NCI-H748 treated with DMSO at 0.1 percent for 48 hours (cell line): ENCODE measurements at places on chromosomes 1 and 21.

DNA sequence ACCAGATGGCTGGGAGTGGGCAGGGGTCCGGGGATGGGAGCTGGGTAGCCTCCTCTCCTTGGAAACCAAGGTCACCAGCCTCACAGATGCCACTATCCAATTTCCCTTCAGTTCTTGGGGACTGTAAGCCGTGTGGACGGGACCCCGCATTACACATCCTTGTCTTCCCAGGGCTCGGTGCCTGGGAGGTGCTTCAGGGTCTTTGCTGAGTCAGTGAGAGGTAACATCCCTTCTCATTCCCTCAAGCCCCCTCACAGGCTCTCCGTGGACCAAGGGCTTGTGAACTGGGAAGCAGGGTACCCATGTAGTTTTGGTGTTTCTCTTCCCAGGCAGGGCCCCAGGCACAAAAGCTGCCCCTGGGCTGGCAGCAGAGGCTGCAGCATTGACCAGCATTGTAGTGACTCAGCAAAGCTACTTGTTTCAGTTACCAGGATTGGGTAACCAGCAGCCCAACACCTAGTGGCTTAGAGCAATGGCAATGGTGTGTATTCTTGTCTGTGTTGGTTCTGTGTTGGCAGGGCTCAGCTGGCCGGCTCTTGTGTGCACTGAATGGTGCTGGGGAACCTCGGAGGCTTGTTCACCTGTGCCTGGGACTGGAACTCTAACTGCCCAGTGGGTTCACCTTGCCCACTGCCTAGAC, 24.6 kb upstream of the PCBP3 start:
- no peak for DNase-seq

GRCh38 chr1:182682406-182682805, 2.0 kb downstream of the RGS8 start:
- DNase-seq, result no peak

DNA sequence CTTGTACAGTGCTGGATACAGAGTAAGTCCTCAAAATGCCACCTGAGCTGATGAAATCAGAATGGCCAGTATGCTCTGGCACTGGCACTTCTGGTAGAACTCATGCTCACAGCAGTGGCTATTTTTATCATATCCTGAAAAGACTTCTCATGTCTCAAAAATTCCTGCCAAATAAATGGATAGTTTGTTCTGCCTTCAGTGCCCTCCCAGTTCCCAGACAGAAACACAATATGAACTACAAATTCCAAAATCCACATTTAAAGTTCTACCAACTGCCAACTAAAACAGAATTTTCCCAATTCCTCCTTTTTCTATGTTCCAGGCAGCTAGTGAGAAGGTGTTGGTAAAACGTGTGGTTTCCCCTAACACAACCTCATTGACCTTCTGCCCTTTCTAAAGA, 51.4 kb upstream of the RGS1 start:
- DNase-seq, result no peak

GRCh38 chr1:53331446-53332185, 3.7 kb upstream of the LRP8 start:
- no peak for DNase-seq

DNA sequence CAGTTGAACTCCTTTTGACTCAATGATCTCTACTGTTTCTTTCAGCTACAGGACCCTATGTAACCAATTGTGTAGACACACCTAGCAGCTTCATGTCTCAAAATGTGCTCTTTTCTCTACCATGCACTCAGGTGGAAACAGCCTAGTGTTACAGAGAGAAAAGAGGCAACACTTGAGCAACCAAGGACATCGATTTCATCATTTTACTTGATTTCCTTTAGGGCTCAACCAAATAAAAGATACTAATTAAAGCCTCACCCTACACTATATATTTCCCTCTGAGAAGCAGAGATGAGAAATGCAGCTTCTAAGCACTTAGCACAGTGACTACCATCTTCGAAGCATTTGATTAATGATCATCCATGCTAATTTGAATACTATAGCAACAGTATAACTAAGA, 55.1 kb downstream of the PTGER3 start:
- no peak for DNase-seq

GRCh38 chr1:186865253-186865652, 36.5 kb downstream of the PLA2G4A start:
- no peak for DNase-seq

DNA sequence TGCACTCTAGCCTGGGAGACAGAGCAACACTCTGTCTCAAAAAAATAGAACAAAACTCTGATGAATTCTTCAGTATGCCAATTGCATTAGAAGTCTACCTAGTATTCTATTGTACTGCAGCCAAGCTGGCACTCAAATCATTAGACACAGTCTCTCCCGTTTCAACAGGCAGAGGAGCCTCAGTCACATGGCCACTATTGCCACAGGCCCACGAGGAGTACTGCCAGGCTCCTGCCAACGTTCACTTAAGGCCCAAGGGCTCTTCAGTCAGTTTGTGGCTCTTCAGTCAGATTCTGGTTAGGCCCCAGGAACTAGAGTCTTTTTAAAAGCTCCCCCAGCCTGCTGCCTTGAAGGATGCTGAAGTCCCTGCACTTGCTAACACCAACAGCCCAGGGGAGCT, 73.4 kb downstream of the SH3BGR start:
- DNase-seq, result no peak

GRCh38 chr1:238088560-238089290, 198.0 kb upstream of the ZP4 start:
- peak; percentile 3 for DNase-seq

- DNase-seq, result no peak
Observed at GRCh38 chr1:100759188-100759587, 39.6 kb downstream of the VCAM1 start.

GRCh38 chr1:231918239-231919015, 291.8 kb downstream of the DISC1 start:
- DNase-seq, result no peak

GRCh38 chr1:181032535-181032934, 1.2 kb upstream of the MR1 start:
- no peak for DNase-seq

DNA sequence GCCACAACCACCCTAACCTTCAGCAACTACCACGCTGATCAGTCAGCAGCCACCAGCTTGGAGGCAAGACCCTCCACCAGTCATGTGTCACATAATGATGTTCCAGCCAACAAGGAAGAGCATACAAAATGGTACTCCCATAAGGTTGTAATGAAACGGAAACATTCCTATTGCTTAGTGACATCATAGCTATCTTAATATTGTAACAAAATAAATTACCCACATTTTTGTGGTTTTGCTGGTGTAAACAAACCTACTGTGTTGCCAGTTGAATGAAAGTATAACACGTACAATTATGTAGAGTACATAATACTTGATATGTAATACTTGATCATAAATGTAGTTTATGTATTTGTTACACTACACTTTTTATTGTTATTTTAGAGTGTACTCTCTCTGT, 1363.2 kb upstream of the ADGRL4 start:
- DNase-seq, result no peak
